ENCODE measurements at places on chromosomes 3 and 15.

DNA sequence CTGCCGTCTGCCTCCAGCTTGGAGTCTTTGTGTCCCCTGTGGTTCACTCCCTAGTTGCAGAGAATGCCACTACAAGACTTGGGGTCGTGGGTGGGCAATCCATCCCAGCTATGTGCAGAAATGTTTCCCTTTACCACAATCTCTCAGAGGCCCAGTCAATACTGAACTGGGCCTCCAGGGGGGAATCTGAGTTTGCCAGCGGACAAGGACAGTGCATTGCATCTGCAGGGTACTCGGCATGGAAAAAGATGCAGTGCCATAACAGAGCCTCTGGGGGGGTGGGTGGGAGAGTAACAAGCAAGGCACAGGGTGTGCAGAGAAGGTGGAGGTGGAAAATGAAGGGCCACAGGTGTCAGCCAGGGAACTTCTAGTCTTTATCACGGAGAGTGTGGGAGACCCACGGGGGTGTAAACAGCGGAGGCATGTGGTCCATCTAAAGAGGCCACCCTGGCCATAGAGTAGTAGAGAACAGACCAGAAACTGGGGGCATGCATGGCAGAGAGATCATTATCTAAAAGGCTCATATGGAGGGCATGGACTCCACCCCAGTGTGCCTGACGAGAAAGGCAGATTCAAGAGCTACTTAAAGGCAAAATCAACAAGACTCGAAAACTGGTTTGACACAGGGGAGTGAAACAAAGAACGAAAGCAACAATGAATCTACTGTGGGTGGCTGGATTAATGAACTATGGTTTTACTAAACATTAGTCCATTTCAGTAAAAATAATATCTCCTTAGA is 182.4 kb downstream of the ANXA2 start:
- H3K36me3 ChIP-seq, result no peaks in the 10 kb centered on the region
- no peaks in the 10 kb centered on the region for H3K27me3 ChIP-seq
- no peak overlapping the region for H3K4me3 ChIP-seq
- no peaks in the 10 kb centered on the region for H3K4me1 ChIP-seq

- no peaks in the 10 kb centered on the region for H3K36me3 ChIP-seq
- H3K4me1 ChIP-seq, result no peaks in the 10 kb centered on the region
- peak; percentile 7 for DNase-seq
- no peaks in the 10 kb centered on the region for H3K27me3 ChIP-seq
- no peak overlapping the region for H3K27ac ChIP-seq
Measured at GRCh38 chr15:23497710-23498111, 50.7 kb upstream of the GOLGA6L2 start.

DNA sequence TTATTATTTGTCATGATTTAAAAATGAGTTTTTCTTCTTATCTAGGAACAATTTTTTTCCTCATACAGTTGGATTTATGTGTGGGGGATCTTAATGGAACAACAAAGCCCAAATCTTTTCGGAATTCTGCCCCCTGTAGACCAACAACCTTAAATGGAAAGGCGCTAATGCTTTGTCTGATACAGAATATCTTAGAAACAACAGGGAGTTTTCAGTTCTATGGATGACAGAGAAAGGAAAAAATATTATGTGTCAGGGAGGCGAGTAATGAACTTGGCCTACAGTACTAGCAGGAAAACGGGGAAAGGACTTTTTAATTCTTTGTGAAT is 592 bp downstream of the MOBP start:
- no peak for DNase-seq
- no peak overlapping the region for H3K27ac ChIP-seq
- no peak overlapping the region for H3K4me3 ChIP-seq
- no peaks in the 10 kb centered on the region for H3K36me3 ChIP-seq

DNA sequence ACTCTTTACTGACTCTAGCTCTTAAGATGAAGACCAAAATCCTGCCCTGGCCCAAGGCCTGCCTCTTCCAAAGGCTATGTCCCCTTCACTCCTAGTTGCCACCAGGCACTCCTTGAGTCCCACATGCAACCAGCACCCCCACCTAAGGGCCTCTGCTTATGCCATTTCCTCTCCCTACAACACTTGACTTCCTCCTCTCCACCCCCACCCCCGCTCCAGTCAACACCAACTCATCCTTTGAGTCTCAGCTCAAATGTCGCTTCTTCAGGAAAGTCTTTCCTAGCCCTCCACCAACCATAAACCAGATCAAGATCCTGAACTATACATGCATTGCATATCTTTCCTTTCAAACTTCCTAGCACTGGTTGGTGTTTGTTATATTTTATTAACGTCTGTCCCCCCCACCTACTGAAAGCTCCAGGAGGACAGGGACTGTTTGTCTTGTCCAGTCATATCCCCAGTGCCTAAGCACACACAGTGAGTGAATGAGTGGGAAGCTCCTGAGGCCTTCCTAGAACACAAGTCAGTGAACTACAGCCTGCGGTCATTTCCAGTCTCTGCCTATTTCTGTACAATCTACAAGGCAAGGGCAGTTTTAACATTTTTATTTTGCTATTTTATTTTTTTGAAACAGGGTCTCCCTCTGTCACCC is 7.3 kb downstream of the TBC1D2B start:
- H3K36me3 ChIP-seq, result no peaks in the 10 kb centered on the region
- H3K4me1 ChIP-seq, result peaks cover 42% of the 10 kb centered on the region

GRCh38 chr3:11495948-11496557 is 147.7 kb downstream of the VGLL4 start:
- DNase-seq, result peak; percentile 65
- peak overlapping the region; percentile 32 for H3K27ac ChIP-seq
- H3K4me3 ChIP-seq, result no peak overlapping the region
- no peaks in the 10 kb centered on the region for H3K27me3 ChIP-seq
- peaks cover 10% of the 10 kb centered on the region for H3K4me1 ChIP-seq

GRCh38 chr15:69526081-69527061 is 73.8 kb downstream of the RPLP1 start:
- no peaks in the 10 kb centered on the region for H3K4me1 ChIP-seq
- no peak overlapping the region for H3K4me3 ChIP-seq
- DNase-seq, result no peak
- H3K36me3 ChIP-seq, result no peaks in the 10 kb centered on the region

GRCh38 chr15:57572468-57572867 is 19.2 kb upstream of the MYZAP start:
- no peaks in the 10 kb centered on the region for H3K36me3 ChIP-seq
- no peak for DNase-seq
- no peak overlapping the region for H3K27ac ChIP-seq
- H3K4me1 ChIP-seq, result peaks cover 1% of the 10 kb centered on the region

- no peaks in the 10 kb centered on the region for H3K36me3 ChIP-seq
- no peak overlapping the region for H3K27ac ChIP-seq
- H3K27me3 ChIP-seq, result no peaks in the 10 kb centered on the region
- H3K4me1 ChIP-seq, result no peaks in the 10 kb centered on the region
Measured at GRCh38 chr3:132253262-132253878, 63.8 kb upstream of the ACP3 start.

- peaks cover 4% of the 10 kb centered on the region for H3K4me1 ChIP-seq
- DNase-seq, result no peak
- H3K27me3 ChIP-seq, result no peaks in the 10 kb centered on the region
- no peaks in the 10 kb centered on the region for H3K36me3 ChIP-seq
Measured at GRCh38 chr3:8328967-8329366, 172.7 kb upstream of the LMCD1 start.

GRCh38 chr15:64521201-64521600 is 60.8 kb downstream of the ZNF609 start:
- H3K4me3 ChIP-seq, result no peak overlapping the region
- no peaks in the 10 kb centered on the region for H3K36me3 ChIP-seq
- no peak overlapping the region for H3K27ac ChIP-seq
- H3K4me1 ChIP-seq, result no peaks in the 10 kb centered on the region
- DNase-seq, result no peak
- no peaks in the 10 kb centered on the region for H3K27me3 ChIP-seq

DNA sequence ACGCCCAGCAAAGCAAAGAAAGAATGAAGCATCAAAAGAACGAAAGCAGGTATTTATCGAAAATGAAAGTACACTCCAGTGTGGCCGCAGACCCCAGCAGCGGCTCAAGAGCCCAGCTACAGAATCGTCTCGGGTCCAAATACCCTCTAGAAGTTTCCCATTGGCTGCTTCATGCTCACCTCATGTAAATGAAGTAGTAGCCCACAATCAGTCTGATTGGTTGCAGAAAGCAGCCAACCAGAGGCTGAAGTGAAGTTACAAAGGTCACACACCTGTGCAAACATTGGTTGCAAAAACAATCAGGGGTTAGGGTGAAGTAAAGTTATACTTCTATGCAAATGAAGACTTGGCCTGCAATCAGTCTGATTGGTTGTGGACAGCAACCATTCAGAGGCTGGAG is 32.0 kb downstream of the SV2B start:
- H3K4me3 ChIP-seq, result no peak overlapping the region
- no peaks in the 10 kb centered on the region for H3K27me3 ChIP-seq
- no peaks in the 10 kb centered on the region for H3K36me3 ChIP-seq
- no peak overlapping the region for H3K27ac ChIP-seq
- H3K4me1 ChIP-seq, result no peaks in the 10 kb centered on the region

GRCh38 chr15:33411596-33412540 is 101.1 kb downstream of the RYR3 start:
- H3K4me3 ChIP-seq, result no peak overlapping the region
- no peak for DNase-seq
- H3K4me1 ChIP-seq, result no peaks in the 10 kb centered on the region
- no peak overlapping the region for H3K27ac ChIP-seq

DNA sequence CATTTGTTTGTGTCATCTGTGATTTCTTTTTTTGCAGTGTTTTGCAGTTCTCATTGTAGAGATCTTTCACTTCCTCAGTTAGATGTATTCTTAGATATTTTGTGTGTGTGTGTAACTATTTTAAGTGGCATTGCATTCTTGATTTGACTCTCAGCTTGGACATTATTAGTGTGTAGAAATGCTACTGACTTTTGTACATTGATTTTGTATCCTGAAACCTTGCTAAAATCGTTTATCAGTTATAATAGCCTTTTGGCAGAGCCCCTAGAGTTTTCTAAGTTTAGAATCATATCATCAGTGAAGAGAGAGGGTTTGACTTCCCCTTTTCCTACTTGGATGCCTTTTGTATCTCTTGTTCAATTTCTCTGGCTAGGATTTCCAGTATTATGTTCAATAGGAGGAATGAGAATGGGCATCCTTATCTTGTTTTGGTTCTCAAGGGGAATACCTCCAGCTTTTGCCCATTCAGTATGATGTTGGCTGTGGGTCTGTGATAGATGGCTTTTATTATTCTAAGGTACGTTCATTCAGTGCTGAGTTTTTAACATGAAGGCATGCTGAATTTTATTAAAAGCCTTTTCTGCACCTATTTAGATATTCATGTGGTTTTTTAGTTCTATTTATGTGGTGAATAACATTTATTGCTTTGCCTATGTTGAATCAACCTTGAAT is 211.7 kb downstream of the MBNL1 start:
- no peaks in the 10 kb centered on the region for H3K4me1 ChIP-seq
- H3K36me3 ChIP-seq, result no peaks in the 10 kb centered on the region
- H3K4me3 ChIP-seq, result no peak overlapping the region
- no peaks in the 10 kb centered on the region for H3K27me3 ChIP-seq

DNA sequence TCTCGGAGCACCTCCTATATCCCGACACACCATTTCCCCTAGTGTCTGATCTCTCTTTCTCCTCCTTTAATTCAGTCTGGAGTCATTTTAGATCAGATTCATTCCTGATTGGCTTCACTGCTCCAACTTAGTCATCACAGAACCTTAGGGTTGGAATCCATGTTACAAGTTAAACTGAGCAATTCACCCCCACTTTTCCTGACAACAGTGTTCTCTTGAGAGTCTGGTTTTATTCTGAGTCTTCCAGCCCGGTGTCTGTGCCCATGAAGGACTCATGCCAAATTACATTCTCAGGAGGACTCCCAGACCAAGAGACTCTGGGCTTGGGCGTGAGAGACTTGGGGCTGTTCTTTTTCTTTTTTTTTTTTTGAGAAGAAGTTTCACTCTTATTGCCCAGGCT is 57.5 kb downstream of the LPP start:
- H3K27me3 ChIP-seq, result no peaks in the 10 kb centered on the region
- no peaks in the 10 kb centered on the region for H3K4me1 ChIP-seq

GRCh38 chr15:38861108-38861507 is 296.5 kb upstream of the RASGRP1 start:
- H3K27me3 ChIP-seq, result no peaks in the 10 kb centered on the region
- no peaks in the 10 kb centered on the region for H3K36me3 ChIP-seq
- peaks cover 5% of the 10 kb centered on the region for H3K4me1 ChIP-seq

DNA sequence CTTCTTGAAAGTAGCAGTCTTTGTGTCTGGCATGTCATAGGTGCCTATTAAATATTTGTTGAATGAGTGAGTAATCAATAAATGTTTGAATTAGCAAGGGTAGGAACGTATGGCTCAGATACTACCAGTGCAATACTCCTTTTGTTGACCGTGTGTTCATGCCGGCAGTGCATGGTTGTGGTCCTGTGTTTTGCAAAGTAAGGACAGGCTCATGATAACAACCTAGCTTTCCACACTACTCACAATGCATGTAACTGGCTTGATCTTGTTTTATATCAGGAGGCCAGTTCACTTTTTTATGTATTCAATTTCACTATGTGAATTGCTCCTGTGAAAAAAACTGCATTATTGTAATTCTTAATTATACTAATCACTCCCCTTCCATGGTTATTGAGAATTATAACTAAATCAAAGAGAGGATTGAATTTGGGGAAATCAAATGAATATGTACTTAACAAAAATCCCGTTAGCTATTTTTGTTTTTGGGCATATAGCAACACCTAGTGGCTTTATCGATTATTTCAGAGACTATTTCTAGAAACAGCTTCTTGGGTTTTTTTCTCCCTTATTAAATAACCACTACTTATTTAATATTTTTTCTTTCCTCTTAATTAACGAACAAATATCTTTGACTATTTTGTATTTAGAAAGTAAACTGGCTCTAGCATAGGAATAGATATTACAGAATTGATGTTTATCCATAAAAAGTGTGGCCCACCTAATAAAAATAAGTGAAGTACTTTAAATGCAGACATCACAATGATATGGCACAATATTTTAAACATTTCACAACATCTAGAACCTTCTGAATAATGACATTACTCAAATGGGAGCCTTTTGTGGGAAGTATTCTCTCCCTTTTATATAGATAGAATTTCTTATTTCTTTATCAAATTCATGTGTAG is 218.5 kb downstream of the BBX start:
- no peaks in the 10 kb centered on the region for H3K27me3 ChIP-seq
- no peak overlapping the region for H3K4me3 ChIP-seq
- peak; percentile 64 for DNase-seq
- no peak overlapping the region for H3K27ac ChIP-seq
- no peaks in the 10 kb centered on the region for H3K36me3 ChIP-seq
- H3K4me1 ChIP-seq, result no peaks in the 10 kb centered on the region

DNA sequence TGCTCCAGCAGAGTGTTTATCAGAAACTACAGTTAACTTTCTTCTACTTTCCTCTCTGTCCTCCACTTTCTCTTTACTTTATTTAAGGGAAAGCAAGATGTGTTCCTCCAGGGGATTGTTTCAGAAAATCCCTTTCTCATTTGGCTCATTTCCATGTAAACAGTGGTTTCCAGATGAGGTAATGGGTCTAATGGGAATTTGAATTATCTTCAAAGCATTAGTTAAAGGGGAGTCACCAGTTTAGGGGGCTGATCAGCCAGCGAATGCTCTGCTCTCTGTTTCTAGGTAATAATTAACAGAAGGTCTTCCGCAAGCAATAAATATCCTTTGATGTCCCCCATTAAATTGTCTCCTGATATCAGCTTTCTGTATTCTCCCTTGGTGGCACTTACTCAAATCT is 30.4 kb upstream of the ZNF639 start:
- H3K4me1 ChIP-seq, result no peaks in the 10 kb centered on the region
- no peak overlapping the region for H3K27ac ChIP-seq
- DNase-seq, result peak; percentile 7
